ENCODE measurements at places on chromosomes 6 and 20.
A peak's percentile ranks its signal among the peaks of the same experiment; 100 is the strongest.

DNA sequence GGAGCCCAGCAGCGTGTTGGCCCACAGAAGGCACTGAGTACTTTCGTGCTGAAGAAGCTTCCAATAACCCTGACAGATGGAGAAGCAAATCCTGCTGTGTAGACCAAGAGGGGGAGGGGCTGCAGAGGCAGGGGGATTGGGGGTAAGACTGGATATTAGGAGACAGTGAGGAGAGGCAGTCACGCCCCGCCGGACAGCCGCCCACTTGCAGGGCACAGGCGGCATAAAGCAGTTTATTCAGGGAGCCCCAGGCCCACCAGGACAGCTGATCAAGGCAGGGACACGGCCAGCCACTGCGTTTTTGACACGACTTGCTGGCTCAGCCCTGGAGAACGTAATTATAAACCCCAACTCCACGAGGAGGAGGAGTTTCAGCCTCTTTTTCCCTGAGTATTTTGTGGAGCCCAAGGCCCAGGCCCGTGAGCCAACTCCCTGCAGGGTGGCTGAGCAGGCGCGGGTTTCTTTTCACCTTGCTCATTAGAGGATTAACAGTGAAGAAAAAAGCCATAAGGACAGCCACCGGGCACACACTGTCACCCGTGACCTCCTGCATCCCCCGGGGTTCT is 177.9 kb downstream of the TFAP2C start:
- DNase-seq, result no peak

- DNase-seq, result no peak
Observed at GRCh38 chr20:2282181-2282580, 13.6 kb upstream of the TGM3 start.

DNA sequence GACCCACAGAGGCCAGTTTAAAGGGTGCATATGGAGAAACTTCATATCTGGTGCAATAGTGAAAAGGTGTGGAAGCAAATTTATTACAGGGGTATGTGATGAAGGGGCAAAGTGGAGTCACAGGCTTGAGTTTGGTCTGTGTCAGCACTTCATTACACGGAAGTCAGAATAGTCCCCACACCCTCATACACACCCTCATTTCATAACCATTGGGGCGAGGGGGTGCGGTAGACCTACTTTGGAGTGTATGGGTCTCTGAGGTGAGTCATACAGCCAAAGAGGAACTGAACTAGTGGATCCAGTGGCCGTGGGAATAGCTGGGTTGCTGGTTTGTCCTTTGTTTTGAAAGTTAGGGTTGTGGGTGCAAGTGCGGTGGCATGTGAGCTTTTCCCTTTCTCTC is 3.3 kb downstream of the TM9SF4 start:
- DNase-seq, result no peak

GRCh38 chr6:83065511-83066192 is at the start of gene UBE3D:
Gene UBE3D, minus strand, starts transcription at chr6:83065841. Its CDS starts 123 bp downstream, at chr6:83065718.
- DNase-seq, result peak; percentile 64

- no peak for DNase-seq
Observed at GRCh38 chr6:135170849-135171248, 10.3 kb upstream of the MYB start.

DNA sequence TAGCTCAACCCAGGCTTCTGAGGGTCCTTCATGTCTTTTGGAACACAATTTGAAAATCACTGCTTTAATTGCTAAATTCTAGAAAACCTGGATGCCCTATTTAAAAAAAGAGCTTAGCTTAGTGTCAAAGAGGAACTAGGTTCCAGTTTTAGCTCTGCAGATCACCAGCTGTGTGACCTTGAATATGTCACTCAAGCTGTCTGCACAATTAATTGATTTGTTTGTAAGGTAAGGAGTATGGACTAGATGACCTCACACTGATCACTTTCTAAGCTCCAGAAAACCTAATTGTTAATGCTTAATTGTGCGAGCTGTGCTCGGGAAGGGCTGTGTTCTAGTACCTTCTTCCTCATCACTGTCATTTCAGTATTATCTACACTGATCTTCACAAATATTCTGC is 26.2 kb downstream of the UTRN start:
- no peak for DNase-seq

GRCh38 chr6:109034526-109034925 is 60.1 kb downstream of the SESN1 start:
- no peak for DNase-seq

DNA sequence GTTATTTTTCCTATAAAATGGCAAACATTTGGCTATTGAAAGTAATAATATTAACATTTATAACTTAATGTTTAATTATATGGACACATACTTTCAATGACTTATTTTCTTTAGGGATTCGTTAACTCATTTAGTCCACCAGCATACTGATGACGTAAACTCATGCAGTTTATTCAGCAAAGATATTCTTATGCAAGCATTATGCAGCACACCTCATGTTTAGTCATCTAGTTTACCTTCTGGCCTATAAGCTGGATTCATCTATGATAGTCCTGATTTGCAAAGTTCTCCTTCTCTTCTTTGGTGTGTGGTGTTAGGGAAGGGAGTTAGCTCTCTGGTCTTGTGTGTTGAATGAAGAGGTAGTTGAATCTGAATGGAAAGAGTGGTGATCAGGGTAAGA is 60.0 kb downstream of the OR2J2 start:
- no peak for DNase-seq

GRCh38 chr20:10658051-10658823 is 15.6 kb downstream of the JAG1 start:
- no peak for DNase-seq

DNA sequence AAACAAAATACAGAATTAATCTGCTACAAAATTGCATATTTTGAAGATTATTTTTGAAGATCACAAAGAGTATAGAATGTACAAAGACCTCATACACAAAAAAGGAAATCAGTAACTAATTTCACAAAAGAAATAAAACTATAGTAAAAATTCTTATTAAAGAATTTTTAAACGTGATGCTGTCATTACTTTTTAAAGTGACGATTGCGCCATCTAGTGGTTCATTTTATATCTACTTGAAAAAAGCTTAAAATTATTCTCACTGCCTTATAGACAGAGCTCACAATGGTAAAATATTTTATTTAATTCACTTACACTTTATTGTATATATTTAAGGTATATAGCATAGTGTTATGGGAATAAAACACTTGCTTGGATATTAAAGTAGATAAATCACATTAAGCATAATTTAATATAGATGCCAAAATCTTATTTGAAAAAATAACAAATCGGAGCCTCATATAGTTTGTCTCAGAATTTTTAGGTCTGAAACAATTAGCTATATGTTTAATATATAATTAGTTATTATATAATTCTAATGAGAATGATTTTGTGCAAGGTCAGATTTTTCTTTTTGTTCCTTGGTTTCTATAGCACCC is 128.8 kb downstream of the PHF3 start:
- DNase-seq, result no peak

DNA sequence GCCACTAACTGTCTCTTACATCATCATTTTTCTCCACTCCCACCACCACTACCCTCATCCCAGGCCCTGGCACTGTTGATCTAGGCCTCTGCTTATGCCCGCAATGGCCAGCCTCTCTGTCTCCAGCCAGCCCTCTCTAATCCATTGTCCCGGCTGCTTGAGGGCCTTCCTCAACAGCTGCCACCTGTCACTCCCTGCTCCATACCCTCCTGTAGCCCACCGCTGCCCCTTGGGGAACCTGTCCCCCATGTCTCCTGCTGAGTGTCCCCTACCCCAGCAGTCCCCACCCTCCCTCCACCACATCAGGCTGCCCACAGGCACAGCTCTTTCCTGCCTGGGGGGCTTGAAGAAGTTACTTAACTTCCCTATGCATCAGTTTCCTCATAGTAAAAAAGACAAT is 13.4 kb downstream of the TEAD3 start:
- no peak for DNase-seq

DNA sequence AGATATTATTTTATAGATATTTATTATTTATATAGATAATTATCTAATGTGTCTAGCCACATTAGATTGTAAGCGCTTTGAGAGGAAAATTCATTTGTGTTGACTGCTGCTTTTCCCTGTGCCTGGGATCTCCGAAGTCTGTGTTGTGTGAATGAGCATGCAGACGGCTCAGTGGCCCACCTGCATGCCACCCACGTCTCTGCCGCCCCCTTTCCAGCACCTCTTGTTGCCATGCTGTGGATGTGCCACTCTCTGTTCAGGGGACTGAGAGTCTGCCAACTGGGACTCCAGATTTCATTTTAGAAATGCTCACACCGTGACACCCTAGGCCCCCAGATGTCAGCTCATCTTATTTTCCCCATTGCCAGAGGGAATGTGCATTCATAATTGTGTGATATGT is 139.7 kb downstream of the JARID2 start:
- no peak for DNase-seq

DNA sequence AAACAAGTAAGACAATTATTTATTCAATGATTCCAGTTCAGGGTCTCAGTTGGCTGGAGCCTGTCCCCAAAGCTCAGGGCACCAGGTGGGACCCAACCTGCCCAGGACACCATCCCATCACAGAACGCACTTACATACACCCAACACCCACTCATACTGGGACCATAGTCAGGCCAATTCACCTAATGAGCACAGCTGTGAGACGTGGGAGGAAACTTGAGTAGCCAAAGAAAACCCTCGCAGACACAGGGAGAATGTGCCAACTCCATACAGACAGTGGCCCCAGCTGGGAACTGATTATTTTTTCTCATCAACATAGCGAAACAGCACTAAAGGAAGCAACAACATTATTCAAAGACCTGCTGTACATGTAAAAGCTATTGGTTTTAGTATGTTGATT is 58.6 kb upstream of the DOK5 start:
- DNase-seq, result no peak

DNA sequence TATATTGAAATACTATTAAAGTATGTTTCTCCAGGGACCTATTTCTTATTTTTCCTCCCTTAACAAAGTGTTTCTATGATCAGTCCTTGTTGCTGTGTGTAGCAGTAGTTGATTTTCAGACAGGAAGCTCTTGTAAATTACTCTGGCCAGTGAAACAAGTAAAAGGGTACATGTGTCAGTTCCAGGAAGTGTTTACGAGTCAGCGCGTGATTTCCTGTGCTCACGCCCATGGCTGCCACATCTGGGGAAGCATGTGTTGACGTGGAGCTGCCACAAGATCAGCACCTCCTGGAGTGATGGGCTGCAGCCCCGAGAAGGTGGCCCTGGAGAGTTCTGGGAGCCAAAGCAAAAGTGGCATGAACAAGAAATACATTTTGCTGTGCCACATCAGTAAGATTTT is 38.6 kb upstream of the GGTLC1 start:
- no peak for DNase-seq

- no peak for DNase-seq
Observed at GRCh38 chr20:41177636-41178035, 40.3 kb downstream of the PLCG1 start.

DNA sequence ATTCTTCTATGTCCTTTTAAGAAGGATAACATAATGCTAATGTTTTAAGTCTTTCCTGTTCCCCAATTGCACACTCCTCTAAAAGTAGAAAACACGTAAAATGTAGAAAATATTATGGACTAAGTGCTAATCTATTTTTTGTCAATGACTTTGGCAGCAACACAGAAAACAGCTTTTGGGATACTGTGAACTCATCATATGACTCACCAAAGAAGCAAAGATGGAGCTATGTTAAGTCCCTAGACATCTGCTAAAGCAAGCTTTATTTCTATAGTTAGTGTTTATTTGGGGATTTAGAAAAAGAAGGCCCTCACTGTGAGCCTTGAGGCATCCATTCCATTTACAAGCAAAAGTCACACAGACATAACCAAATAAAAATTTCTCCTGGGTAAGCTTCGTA is 23.0 kb downstream of the OPN5 start:
- DNase-seq, result no peak

- DNase-seq, result no peak
Observed at GRCh38 chr20:662277-663192, 9.5 kb upstream of the SRXN1 start.

DNA sequence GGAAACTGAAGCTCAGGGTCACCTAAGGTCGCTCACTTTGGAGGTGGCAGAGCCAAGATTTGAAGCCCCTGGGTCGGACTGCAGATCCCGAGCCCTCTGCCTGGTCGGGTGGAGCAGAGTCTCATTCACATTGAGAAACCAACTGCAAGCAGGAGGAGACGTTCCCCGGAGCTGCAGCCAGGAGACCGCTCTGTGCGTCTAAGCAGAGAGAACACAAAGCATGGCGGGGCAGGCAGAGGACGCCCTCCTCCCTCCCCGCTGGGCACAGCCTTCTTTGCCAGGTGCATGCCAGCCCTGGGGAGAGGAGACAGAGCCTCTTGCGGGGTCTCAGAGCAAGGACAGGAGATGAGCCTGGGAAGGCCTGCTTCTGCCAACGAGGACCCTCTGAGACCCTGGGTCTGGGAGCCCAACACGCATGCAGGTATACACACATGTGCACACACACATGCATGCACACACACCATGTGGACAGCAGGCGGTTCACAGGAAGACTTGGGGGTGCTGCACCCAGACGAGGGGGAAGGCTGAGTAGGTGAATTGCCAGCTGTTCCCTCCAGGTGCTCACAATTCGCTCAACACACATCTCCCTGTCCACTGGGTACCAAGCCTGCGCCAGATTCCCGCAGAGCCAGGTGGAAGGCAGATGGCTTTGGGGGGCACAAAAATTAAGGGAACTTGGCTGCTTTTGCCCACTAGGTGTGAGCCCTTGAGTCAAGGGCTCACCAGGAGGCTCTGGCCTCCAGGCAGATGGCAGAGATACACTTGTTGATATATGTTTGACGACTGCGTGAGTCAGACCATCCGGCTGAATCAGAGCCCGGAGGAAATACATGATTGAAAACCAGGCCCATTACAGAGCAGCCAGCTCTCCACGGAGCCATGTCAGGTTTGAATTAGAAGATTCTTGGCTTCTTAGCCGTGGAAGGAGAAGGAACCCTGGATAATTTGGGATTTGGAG is 5.5 kb upstream of the NTSR1 start:
- no peak for DNase-seq

DNA sequence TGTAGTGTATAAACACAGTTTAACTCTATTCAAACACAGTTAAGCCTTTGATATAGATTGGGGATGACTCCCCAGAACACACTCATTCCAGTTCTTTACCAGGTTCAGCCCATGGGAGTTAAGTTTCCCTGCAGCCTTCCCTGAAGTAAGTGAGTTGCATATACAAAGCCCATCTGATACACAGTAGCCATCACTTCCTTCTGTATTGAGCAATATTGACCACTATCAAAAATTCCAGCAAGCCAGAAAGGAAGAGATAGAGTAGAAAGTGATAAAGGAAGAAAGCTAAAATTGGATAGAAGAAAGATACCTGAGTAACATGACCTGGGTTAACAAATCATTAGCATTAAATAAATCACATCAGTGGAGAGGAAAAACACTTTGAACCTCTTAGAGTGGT is 34.6 kb downstream of the DEFB114 start:
- DNase-seq, result no peak

DNA sequence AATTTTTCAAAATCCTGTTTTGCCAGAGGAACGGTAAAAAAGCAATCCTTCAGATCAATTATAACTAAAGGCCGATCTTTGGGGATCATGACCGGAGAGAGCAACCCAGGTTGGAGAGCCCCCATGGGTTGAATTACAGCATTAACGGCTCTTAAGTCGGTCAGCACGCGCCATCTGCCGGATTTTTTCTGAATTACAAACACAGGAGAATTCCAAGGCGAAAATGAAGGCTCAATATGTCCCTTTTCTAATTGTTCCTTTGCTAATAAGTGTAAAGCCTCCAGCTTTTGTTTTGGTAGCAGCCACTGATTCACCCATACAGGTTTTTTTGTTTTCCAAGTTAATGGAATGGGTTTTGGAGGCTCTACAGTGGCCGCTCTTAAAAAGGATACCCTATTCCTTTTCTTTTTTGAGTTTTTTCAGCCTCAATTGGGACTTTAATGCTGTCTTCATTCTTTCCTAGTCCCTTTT is 16.9 kb upstream of the PTCRA start:
- DNase-seq, result peak; percentile 72

GRCh38 chr6:87070741-87071140 is 24.2 kb downstream of the CGA start:
- no peak for DNase-seq
